Gastroesophageal sphincter (tissue), 4 donors: ENCODE measurements at places on chromosomes 1 and 21. TPM values are rescaled to one million over a fixed set of nuclear protein-coding genes. Genes with fewer than 3 reads are reported as not detected.

Gene PDC
- not detected for total RNA-seq

Gene CRP
- total RNA-seq: not detected

Gene S100A8
- 13.1 TPM for total RNA-seq

Gene S100A14
- 82.1 TPM for total RNA-seq

Gene NPPB
- total RNA-seq: not detected

Gene MAGI3
- 22.3 TPM for total RNA-seq

Gene PHLDA3
- total RNA-seq: 69.2 TPM

Gene DMBX1
- total RNA-seq: not detected

Gene CFHR2
- not detected for total RNA-seq

Gene PLA2G2C
- total RNA-seq: not detected

Gene ACKR1
- total RNA-seq: 48.3 TPM

Gene RHD
- not detected for total RNA-seq

Gene OR2AK2
- total RNA-seq: not detected

Gene IFI44
- total RNA-seq: 10.2 TPM

Gene PDPN
- 20.1 TPM for total RNA-seq

Gene SARS1
- 159 TPM for total RNA-seq

Gene DHRS3
- total RNA-seq: 211 TPM

Gene CLIC6
- 0.54 TPM for total RNA-seq

Gene SHE
- 12.8 TPM for total RNA-seq

Gene OR10J1
- not detected for total RNA-seq

Gene AADACL4
- not detected for total RNA-seq

Gene RBP7
- total RNA-seq: 22.8 TPM

Gene LRRC53
- total RNA-seq: not detected

Gene UBE2Q1
- 27.4 TPM for total RNA-seq

Gene GRIK3
- 4.0 TPM for total RNA-seq

Gene CFHR4
- not detected for total RNA-seq

Gene AMPD1
- total RNA-seq: not detected

Gene CLCA4
- total RNA-seq: 0.50 TPM

Gene CDC14A
- total RNA-seq: 20.1 TPM

Gene LCE3E
- total RNA-seq: not detected

Gene RXFP4
- total RNA-seq: 0.27 TPM

Gene SMG5
- 73.1 TPM for total RNA-seq

Gene IL22RA1
- not detected for total RNA-seq

Gene TNFRSF8
- 1.1 TPM for total RNA-seq

Gene STIL
- total RNA-seq: 0.89 TPM

Gene DAB1
- 1.5 TPM for total RNA-seq

Gene INSRR
- total RNA-seq: not detected

Gene HAPLN2
- total RNA-seq: 0.77 TPM

Gene IBA57
- total RNA-seq: 4.2 TPM

Gene NR5A2
- total RNA-seq: 3.9 TPM

Gene PRKAA2
- total RNA-seq: 63.2 TPM

Gene IFNAR2
- total RNA-seq: 12.0 TPM

Gene CD1C
- total RNA-seq: 1.8 TPM

Gene RNF186
- not detected for total RNA-seq

Gene SEMA6C
- total RNA-seq: 13.9 TPM

Gene DIPK1A
- 10.2 TPM for total RNA-seq

Gene PLA2G2D
- total RNA-seq: not detected

Gene CDK18
- 5.1 TPM for total RNA-seq

Gene EXTL1
- total RNA-seq: 0.31 TPM

Gene FCGR1A
- total RNA-seq: not detected

Gene ZNF648
- total RNA-seq: not detected

Gene B3GALT5
- total RNA-seq: 0.13 TPM

Gene CENPS
- total RNA-seq: 7.2 TPM

Gene AQP10
- not detected for total RNA-seq

Gene FCMR
- total RNA-seq: 1.6 TPM

Gene HSD3B1
- total RNA-seq: not detected
